ENCODE measurements at places on chromosomes 16 and 17.

DNA sequence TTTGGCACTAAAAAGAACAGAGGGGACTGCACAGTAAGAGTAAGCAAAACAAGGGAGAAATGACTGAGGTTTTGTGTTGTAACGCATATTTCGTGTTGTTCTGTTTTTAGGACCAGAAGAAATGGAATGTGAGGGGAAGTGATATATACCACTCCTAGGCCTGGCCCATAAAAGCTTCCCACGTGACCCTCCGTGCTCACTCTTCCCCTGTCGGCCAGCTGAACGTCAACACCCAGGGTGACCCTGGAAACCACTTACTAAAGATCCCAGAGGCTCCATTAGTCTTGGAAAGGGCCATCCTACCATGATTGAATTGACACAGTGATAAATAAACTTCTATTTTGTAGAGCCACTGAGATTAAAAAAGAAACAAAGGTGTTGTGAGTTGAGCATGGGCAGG is 79.8 kb downstream of the HELZ start:
- DNase-seq = peak; percentile 16

DNA sequence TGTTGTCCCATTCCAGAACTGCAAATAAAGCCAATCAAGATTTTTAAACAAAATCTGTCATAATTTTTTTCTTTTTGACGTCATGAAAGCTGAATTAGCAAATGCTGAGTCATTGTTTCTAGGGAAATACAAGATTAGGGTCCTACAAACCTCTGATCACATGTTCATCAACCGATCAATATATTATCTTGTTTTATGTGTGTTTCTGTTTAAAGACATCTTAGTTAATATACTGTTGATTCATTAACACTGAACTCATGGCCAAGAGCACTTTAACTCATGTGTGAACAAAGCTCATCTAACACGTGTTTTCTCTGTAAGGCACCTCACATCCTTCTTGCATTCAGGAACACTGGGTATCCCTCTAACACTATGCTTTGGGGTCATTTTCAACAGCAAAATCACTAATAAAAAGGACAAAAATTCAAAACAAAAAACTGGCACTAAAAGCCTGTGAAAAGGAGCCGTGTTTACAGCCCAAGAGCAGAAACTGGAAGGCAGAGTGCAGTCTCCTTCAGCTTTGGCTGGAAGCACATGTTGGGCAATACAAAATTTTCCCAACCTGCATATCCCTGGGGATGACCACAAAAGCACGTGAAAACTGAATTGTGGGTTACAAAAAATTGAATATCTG is 102.5 kb downstream of the PARN start:
- no peak for DNase-seq

DNA sequence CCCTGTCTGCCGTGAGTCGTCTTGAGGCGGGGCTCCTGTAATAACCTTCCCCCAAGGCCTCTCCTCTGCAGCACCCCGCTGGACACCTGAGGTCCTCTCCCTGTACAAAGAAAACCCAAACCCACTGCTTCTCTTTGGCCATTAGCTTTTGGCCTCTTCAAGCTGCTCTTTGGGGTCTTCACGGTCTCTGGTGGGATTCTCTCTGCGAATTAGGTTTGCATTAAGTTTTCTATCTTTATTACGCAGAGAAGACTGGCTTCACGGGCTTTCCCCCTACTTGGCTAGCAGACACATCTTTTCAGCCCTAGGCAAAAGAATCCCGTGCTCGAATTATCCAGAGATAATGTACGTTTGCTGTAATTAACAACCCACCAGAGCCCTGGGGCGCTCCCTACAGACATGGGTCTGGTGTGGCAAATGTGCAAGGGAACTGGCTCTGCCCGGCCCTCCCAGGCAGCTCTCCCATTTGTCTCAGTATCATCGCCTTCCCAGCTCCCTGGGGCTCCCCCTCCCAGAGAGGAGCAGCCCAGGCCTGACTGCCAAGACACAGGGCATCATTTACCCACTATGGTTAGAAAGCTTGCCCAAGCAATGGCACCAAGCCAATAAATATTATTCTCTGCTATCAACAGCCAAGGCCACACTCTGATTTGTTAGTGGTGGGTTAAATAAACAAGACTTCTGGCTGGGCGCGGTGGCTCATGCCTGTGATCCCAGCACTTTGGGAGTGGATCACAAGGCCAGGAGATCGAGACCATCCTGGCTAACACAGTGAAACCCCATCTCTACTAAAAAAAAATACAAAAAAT is 24.7 kb upstream of the KLHDC4 start:
- no peak for DNase-seq

DNA sequence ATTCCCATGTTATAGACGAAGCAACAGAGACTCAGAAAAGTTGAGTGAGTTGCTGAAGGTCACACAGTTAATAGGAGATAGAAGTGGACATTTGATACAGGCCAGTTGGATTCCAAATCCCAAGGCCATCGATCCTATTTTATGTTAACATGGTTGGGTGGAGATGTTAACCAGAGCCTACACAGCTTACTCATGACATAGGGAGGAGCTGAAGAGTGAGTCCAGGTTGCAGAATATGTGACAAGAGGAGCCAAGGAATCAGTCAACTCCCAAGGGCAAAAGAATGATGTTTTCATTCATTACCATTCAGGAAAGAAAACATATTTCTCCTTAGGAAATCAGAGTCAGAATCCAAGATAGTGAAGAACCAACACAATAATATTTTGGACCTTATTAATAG is 40.3 kb upstream of the GAS7 start:
- no peak for DNase-seq

DNA sequence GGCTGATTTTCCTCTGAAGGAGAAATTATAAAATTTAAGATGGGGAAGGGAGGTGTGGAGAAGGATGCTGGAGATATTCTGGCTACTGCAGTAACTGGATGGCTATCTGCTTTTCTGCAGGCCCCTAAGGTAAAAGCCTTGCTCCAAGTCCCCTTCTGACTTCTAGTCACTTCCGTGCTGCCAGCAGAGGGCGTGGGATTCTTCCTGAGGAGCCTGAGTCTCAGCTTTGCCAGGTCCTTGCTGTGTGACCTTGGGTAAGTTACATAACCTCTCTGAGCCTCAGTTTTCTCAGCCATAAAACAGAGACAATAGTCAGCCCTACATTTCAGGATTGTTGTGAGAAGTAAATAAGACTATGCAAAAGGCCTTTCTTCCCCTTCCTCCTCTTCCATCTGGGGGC is 24.3 kb upstream of the TMEM220 start:
- DNase-seq = peak; percentile 61

GRCh38 chr16:49592546-49593423 is 219.2 kb downstream of the C16orf78 start:
- DNase-seq = peak; percentile 54
